ENCODE measurements at places on chromosomes 5 and 9. TPM values are rescaled to one million over a fixed set of nuclear protein-coding genes. Genes with fewer than 3 reads are reported as not detected.

CCL21 gene
- total RNA-seq = not detected

SARDH gene
- total RNA-seq = 8.2 TPM

PCDHGB6 gene
- not detected for total RNA-seq

SAPCD2 gene
- 8.8 TPM for total RNA-seq

DNA sequence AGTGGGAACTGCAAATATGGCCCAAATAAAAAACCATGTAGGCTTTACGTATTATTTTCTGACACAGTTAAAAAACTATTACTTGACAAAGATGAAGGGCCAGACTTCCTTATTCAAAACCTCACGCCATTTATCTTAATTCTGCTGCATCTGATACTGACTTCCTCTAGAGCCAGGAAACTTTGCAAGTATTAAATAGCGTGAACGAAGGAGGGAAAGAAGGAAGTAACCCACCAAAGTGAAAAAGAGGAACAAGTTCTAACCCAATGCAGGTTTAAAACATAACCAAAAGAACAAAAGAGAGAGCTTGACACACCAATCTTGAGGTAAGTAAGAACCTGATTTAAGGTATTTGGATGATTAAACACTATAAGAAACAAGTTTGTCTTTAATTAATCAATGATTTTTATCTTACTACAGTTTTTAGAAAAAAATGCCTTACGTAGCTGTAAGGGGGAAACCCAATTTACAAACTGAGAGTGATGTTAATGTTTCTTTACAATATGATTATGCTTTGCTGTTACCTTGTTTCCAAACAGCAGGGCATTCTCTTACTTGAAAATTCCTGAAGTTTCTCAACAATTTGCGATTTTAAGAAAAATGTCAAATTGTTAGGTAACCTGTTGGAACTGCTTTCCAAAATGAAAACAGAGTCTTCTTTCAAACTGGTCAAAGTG is at the start of gene GAPT:
TSS of gene GAPT (plus strand) at position 220 of the 677 bp plus-strand sequence. CDS start 3,102 bp downstream, outside the sequence.
- H3K4me3 ChIP-seq = no peak within 1 kb of the TSS
- H3K4me1 ChIP-seq = no peaks in the 10 kb centered on the region
- H3K36me3 ChIP-seq = no peaks in the 10 kb centered on the region
- DNase-seq = no peak

DNA sequence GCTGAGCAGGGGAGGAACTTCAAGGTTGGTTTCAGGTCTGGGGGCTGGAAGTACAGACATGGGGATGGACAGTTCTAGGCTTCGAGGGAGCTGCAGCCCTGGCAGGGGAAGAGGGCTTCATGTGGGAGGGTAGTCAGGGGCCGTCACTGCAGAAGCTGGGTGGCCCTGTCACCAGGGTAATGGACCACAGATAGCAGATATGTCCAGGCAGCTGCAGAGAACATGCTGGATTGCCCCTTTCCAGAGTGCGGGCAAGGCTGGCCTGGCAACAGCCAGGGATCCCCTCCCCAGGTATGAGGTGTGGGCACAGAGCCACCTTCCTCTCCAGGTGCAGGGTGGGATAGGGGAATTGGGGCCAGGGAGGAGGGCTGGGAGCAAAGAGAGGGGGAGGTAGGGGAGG is 206.5 kb downstream of the GADD45G start:
- H3K4me3 ChIP-seq = no peak overlapping the region
- H3K4me1 ChIP-seq = peaks cover 7% of the 10 kb centered on the region
- H3K27me3 ChIP-seq = no peaks in the 10 kb centered on the region
- no peak for DNase-seq
- no peaks in the 10 kb centered on the region for H3K36me3 ChIP-seq

DNA sequence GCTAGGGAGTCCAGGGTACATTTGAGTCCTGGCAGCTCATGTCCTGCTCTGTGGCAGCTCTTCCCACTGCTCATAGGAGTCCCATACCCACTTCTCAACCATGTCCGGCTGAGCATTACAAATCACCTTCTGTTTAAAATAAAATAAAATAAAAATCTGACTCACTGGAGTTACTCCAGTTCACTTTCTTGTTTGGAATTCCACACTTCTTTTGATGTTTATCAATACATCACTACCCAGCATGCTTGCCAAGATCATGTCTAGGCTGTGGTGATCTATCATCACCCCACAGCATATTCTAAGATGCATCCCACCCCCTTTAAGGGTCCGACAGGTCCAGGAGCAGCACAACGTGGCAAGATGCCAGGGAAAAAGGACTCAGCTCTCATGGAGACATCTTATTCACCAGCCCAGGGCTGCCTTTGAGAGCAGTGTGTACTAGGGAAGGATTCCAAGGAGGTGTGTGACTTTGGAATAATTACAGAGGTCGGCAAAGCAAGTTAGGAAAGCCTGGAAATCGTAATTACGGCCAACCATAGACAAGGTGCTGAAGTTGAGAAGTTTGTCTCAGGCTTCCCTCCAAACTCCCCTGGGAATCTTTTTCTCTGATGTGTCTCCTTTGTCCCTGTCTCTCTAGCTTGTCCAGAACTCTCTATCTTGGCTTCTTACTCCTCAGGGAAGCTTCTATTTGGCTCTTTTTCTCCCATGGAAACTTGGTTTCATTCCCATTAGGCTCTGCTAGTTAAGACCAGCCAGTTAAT is 111.4 kb upstream of the SLC1A3 start:
- H3K4me3 ChIP-seq = no peak overlapping the region
- no peaks in the 10 kb centered on the region for H3K4me1 ChIP-seq
- no peak overlapping the region for H3K27ac ChIP-seq
- DNase-seq = no peak

DNA sequence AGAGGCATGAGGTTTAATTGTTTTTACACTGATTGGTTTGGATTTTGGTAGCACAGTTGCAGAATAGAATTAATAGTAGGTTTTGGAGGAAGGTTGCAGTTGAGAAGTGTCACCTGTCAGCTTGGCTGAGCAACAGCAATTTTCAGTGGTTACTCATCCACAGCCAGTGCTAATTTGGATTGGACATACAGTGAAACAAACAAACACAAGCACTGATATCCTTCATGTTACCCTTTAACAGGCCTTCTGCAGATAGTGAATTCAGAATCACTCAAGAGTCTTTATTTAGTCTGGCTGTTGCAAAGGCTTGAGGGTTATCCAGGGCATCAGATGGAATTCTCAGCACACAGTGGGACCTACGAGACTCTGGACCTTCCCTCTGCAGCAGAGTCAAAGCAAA is 31.8 kb upstream of the POU4F3 start:
- DNase-seq = no peak
- H3K4me1 ChIP-seq = no peaks in the 10 kb centered on the region
- no peaks in the 10 kb centered on the region for H3K27me3 ChIP-seq
- H3K4me3 ChIP-seq = no peak overlapping the region

- H3K36me3 ChIP-seq = peaks cover 52% of the 10 kb centered on the region
- no peaks in the 10 kb centered on the region for H3K27me3 ChIP-seq
- DNase-seq = no peak
- H3K27ac ChIP-seq = no peak overlapping the region
- no peak overlapping the region for H3K4me3 ChIP-seq
These were observed 54.4 kb downstream of the DOCK2 start for GRCh38 chr5:169691471-169691870.

DNA sequence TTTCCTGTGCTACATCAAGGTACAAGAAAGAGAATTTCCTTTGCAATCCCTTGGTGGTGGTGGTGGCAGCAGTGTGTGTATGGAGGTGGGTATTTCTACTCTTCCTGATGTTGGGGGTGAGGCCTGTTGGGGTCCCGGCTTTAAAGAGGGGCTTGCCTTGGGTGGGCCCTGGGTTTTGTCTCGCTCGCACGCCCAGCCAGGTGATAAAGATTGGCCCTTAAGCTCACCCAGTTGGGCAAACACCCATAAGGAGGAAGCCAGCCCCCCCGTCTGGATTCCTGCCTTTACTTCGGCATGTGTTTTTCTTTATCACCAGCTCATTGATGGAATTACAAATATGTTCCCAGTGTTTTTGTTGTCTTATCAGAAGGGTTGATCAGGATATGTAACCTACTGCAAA is 16.0 kb upstream of the SARDH start:
- no peaks in the 10 kb centered on the region for H3K36me3 ChIP-seq
- no peak overlapping the region for H3K27ac ChIP-seq
- no peak for DNase-seq
- H3K4me3 ChIP-seq = no peak overlapping the region

DNA sequence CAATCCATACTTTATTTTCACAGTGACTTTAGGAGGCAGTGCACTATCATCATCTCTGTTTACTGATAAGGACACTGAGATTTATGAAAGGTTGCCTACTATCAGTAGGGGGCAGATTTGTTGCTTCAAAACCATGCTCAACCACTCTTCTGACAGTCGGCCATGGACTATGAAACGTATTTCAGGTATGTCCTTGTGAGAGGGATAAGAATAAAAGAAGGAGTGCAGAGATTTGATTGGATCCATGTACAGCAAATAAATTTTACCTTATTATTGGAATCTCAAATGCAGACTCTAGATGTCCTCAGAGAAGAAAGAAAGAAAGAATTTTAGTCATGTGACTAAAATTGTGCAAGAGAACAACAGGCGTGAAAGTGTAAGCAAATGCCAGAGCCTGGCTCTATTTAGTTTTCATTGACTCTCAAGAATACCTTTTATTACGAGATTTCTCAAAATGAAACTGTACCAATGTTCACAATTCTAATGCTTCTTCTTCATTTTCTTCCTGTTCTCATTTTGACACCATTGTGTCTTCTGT is 296.6 kb upstream of the RASA1 start:
- no peak overlapping the region for H3K4me3 ChIP-seq
- no peak overlapping the region for H3K27ac ChIP-seq
- no peak for DNase-seq
- H3K27me3 ChIP-seq = peaks cover 15% of the 10 kb centered on the region

GRCh38 chr9:38423973-38424843 is at the start of gene IGFBPL1:
Gene IGFBPL1 (minus strand): TSS chr9:38424454. CDS start chr9:38424424, 30 bp downstream.
- no peak within 1 kb of the TSS for H3K4me3 ChIP-seq
- no peaks in the 10 kb centered on the region for H3K36me3 ChIP-seq
- peaks cover 35% of the 10 kb centered on the region for H3K27me3 ChIP-seq

DNA sequence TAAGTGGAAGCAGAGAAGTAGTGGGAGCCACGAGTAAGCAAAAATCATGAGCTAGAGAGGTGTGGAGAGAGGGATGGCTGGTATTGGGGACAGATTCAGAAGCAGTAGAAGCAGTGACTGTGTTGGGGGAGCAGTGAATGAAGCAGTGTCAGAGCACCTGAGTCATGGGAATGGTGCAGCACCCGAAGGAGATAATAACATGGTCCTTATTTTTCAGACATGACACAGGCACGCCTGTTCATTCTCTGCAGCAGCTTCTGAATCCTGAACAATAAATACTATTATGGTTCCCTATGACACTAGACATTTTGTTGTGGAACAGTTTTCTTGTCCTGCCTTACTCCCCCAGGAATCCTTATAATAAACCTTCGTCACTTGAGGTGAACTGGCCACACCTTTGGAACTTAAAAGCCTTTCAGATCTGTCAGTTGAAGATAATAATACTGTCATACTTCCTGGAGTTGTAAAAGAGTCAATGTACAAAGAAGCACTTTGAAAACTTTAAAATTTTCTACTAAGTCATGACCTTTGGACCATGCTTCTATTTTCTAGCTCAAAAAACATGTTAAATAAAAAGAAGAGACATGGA is 7.0 kb upstream of the RASA1 start:
- H3K27me3 ChIP-seq = no peaks in the 10 kb centered on the region
- no peak for DNase-seq
- peaks cover 7% of the 10 kb centered on the region for H3K4me1 ChIP-seq
- no peak overlapping the region for H3K27ac ChIP-seq

- no peak for DNase-seq
- H3K27me3 ChIP-seq = no peaks in the 10 kb centered on the region
- no peak overlapping the region for H3K27ac ChIP-seq
- H3K36me3 ChIP-seq = no peaks in the 10 kb centered on the region
- H3K4me3 ChIP-seq = no peak overlapping the region
- H3K4me1 ChIP-seq = no peaks in the 10 kb centered on the region
These were observed 320.4 kb upstream of the EFNA5 start for GRCh38 chr5:107990881-107991810.

DNA sequence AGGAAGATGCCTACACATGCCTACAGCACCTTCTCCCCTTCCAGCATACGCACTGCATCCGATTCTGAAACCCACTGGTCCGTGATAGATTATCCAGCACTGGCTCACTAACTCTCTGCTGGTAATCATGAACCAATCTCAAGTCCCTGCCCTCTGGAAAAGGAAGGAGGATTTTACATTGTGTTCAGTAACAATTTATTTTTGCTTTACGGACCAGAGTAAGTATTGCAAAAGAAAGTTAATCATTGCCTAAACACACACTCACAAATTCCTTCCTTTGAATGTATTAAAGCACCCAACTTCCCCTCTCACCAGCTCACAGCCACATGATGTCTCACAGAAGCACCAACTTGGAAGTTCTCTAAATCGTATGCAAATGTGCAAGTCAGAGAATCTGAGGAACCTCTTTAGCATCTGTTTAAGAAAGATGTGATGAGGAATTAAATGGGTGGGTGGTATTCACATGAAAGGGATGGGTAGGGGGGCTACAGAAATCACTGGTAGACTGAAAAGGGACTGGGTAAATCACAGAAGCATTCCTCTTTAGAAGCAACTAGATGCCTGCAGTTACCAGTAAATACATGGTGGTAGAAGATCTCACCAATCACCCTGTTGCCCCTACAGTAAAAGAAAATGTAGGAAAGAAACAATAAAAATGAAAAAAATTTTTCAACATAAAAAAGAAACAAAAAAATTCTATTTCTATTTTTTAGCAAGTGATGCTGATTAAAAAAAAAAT is 8.4 kb downstream of the GNAQ start:
- no peaks in the 10 kb centered on the region for H3K27me3 ChIP-seq
- H3K4me1 ChIP-seq = peaks cover 55% of the 10 kb centered on the region
- H3K36me3 ChIP-seq = peaks cover 5% of the 10 kb centered on the region
- peak overlapping the region; percentile 66 for H3K27ac ChIP-seq
- no peak for DNase-seq

DNA sequence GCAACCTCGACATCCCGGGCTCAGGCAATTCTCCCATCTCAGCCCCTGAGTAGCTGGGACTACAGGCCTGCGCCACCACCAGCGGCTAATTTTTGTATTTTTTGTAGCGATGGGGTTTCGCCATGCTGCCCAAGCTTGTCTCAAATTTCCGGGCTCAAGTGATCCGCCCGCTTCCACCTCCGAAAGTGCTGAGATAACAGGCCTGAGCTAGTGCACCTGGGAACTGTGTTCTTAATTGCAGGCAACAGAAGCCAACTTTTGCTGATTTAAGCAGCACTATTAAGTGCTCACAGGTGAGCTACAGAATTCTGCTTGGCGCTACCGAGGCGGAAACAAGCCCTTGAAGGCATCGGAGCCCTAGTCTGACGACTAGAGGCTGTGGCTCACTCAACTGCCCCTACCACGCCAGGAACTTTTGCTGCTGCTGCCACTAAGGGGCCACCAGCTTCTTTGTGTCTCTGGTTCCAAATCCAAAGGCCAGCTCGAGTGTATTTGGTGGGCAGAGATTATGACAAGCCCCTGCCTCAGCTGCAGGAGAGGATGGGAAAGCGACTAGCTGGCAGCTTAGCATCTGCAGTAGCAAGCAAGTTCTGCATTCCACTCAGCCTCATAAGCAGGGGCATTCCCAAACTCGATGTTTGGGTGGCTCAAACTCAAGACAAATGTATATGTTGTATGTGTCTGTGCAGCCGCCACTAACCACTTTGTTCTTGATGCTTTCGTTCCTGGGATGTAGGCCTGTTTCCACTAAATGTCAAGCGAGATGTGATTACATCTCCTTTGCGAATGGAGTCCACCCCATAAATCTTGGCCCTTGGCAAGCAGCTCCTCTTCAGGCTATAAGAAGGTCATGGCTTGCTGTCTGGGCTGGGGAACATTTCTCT is 10.6 kb upstream of the HMCN2 start:
- H3K27me3 ChIP-seq = peaks cover 8% of the 10 kb centered on the region
- no peak for DNase-seq
- H3K4me1 ChIP-seq = no peaks in the 10 kb centered on the region
- no peak overlapping the region for H3K27ac ChIP-seq
- no peaks in the 10 kb centered on the region for H3K36me3 ChIP-seq

Data from activated CD4-positive, alpha-beta T cell treated with anti-CD3 and anti-CD28 coated beads for 36 hours (primary cell).